ENCODE measurements at places on chromosomes 5 and 9. TPM values are rescaled to one million over a fixed set of nuclear protein-coding genes. Genes with fewer than 3 reads are reported as not detected.

SLC6A3 gene
- polyA plus RNA-seq, result 0.14 TPM

SPOUT1 gene
- polyA plus RNA-seq, result 27.3 TPM

TMEM174 gene
- 16.4 TPM for polyA plus RNA-seq

ARHGEF37 gene
- polyA plus RNA-seq, result 5.4 TPM

SH3TC2 gene
- polyA plus RNA-seq, result 1.3 TPM

PWWP2A gene
- polyA plus RNA-seq, result 25.0 TPM

PKD2L2 gene
- 0.42 TPM for polyA plus RNA-seq

FLT4 gene
- polyA plus RNA-seq, result 32.5 TPM

KCNMB1 gene
- polyA plus RNA-seq, result 1.0 TPM

GALNT12 gene
- polyA plus RNA-seq, result 10.4 TPM

ACTBL2 gene
- not detected for polyA plus RNA-seq

PCDHB9 gene
- 4.4 TPM for polyA plus RNA-seq

UNC13B gene
- polyA plus RNA-seq, result 27.5 TPM

SLC1A1 gene
- polyA plus RNA-seq, result 1.7 TPM

SPINK5 gene
- 0.32 TPM for polyA plus RNA-seq

CDH9 gene
- 19.9 TPM for polyA plus RNA-seq

FAM78A gene
- 2.7 TPM for polyA plus RNA-seq

TMOD1 gene
- polyA plus RNA-seq, result 1.6 TPM

DNAH5 gene
- polyA plus RNA-seq, result 2.4 TPM
